CD4-positive, CD25-positive, alpha-beta regulatory T cell (primary cell): ENCODE measurements at places on chromosomes 2 and 18.

DNA sequence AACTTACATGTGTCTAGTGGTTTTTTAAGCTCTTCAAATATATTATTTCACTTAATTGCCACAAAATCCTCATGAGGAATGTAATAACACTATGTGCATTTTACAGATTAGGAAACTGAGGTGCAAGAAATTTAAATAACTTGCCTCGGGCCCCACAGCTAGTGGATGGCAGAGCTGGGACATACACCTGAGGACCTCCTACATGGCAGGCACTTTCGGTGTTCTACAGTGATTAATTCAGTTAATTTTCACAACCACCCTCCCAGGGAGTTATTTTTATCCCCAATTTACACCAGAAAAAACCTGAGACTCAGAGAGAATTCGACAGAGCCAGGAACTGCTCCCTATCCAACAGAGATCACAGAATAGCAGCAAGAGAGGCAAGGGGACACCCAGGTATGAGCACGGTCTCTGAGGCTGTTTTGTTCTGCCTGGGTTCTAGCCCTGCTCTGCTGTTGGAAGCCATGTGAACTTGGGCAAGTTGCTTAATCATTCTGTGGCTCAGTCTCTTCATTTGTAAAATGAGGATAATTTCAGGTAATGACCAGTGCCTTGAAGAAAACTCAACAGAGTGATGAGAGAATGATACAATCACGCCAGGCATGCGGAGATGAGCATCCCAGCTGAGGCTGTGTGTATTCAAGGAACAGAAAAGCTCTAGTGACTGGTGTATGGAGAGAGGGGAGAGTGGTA lies 82.3 kb downstream of the MYCN start:
- no peak overlapping the region for H3K4me3 ChIP-seq
- no peak overlapping the region for H3K27ac ChIP-seq
- H3K27me3 ChIP-seq: no peaks in the 10 kb centered on the region
- H3K36me3 ChIP-seq: no peaks in the 10 kb centered on the region

DNA sequence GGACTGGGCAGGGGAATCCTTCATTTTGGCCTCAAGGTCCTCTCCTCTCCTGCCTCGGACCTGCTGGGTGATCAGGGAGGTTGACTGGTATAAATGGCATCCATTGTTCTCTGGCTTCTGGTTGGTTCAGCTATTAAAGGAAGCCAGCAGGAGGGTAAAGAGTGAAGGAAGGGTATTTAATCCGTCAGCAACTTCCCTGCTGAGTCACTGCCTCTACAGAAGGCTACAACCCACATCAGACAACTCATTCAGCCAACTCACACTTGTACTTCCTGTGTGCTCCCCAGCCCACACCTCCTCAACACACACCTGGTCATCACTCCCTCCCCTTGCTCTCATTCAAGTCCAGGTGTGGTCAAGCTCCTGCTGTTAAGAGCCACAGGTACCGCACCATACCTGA lies 68.3 kb upstream of the MRPS9 start:
- no peaks in the 10 kb centered on the region for H3K27me3 ChIP-seq
- H3K4me1 ChIP-seq: no peaks in the 10 kb centered on the region
- H3K36me3 ChIP-seq: no peaks in the 10 kb centered on the region
- H3K27ac ChIP-seq: no peak overlapping the region
- no peak for DNase-seq

DNA sequence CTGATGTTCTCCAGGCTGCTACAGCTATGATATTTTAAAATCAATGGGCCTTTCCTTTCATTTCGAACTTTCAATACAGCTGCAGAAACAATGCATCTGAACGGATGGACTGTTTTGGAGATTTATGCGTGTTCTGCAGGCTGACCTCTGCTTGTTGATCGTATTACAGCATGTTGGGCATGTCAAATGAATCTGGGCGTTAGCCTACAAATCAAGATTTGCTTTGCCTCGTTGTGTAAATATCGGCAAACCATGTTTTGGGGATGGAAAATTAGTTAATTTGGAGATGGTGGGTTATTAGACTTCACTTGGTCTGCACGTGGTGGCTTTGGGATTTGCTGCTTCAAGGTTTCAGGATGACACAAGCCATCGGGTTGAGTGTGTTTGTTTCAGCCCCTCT lies 129.3 kb downstream of the AGAP1 start:
- H3K36me3 ChIP-seq: no peaks in the 10 kb centered on the region
- H3K27me3 ChIP-seq: no peaks in the 10 kb centered on the region
- no peak overlapping the region for H3K27ac ChIP-seq
- no peak for DNase-seq

DNA sequence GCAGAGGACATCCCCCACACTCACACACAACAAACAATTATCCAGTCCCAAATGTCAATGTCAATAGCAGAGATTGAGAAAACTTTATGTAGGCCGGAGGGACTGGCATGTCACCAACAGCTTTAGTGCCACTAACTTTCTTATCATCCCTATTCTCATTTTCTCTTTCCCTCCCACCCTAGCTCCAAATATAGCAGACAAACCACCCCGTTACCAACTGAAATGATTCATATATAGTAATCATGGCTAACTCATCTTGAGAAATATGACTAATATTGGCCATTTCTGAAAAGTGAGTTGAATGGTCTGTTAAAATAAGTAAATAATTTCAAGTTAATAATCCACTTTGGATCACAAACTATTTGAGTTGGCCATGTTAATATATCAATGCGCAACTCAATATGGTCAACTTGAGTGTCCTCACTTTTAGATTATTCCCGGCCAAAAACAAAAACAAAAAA lies 242.1 kb upstream of the RND3 start:
- no peaks in the 10 kb centered on the region for H3K36me3 ChIP-seq
- no peak for DNase-seq
- no peaks in the 10 kb centered on the region for H3K4me1 ChIP-seq
- H3K27ac ChIP-seq: no peak overlapping the region

GRCh38 chr2:69521747-69522146 lies 84.5 kb upstream of the NFU1 start:
- no peak overlapping the region for H3K4me3 ChIP-seq
- H3K27me3 ChIP-seq: no peaks in the 10 kb centered on the region
- no peaks in the 10 kb centered on the region for H3K4me1 ChIP-seq
- H3K27ac ChIP-seq: no peak overlapping the region

GRCh38 chr2:134295441-134295840 lies 41.6 kb downstream of the MGAT5 start:
- H3K4me1 ChIP-seq: peaks cover 11% of the 10 kb centered on the region
- peaks cover 9% of the 10 kb centered on the region for H3K36me3 ChIP-seq
- H3K4me3 ChIP-seq: no peak overlapping the region
- DNase-seq: no peak
- no peak overlapping the region for H3K27ac ChIP-seq

- H3K36me3 ChIP-seq: no peaks in the 10 kb centered on the region
- H3K4me3 ChIP-seq: no peak overlapping the region
- no peak for DNase-seq
- H3K27ac ChIP-seq: no peak overlapping the region
- no peaks in the 10 kb centered on the region for H3K4me1 ChIP-seq
Observed at GRCh38 chr2:223062396-223062795, 10.4 kb downstream of the KCNE4 start.

DNA sequence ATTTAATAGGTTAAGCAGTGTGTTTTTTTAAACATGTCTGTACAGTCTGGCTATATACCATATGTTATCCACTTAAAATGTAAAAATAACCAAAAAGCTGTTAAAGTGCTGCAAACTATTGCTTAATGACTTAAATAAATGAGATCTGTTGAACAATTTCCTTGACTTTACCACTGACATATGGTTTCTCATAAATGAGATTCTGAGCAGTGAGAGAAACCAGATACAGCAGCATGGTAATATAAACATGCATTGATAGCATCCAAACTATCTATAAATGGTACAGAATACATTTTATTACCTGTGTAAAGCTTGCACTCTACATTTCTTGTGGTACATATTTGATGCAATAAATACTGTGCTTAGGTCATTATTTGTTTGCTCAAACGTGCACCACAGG lies 36.3 kb upstream of the TTC21B start:
- H3K4me3 ChIP-seq: no peak overlapping the region
- no peaks in the 10 kb centered on the region for H3K27me3 ChIP-seq
- no peak for DNase-seq
- no peaks in the 10 kb centered on the region for H3K36me3 ChIP-seq

GRCh38 chr2:149075853-149076252 lies 37.4 kb downstream of the LYPD6B start:
- no peak overlapping the region for H3K4me3 ChIP-seq
- no peak overlapping the region for H3K27ac ChIP-seq
- H3K27me3 ChIP-seq: peaks cover 4% of the 10 kb centered on the region
- DNase-seq: no peak
- no peaks in the 10 kb centered on the region for H3K36me3 ChIP-seq

DNA sequence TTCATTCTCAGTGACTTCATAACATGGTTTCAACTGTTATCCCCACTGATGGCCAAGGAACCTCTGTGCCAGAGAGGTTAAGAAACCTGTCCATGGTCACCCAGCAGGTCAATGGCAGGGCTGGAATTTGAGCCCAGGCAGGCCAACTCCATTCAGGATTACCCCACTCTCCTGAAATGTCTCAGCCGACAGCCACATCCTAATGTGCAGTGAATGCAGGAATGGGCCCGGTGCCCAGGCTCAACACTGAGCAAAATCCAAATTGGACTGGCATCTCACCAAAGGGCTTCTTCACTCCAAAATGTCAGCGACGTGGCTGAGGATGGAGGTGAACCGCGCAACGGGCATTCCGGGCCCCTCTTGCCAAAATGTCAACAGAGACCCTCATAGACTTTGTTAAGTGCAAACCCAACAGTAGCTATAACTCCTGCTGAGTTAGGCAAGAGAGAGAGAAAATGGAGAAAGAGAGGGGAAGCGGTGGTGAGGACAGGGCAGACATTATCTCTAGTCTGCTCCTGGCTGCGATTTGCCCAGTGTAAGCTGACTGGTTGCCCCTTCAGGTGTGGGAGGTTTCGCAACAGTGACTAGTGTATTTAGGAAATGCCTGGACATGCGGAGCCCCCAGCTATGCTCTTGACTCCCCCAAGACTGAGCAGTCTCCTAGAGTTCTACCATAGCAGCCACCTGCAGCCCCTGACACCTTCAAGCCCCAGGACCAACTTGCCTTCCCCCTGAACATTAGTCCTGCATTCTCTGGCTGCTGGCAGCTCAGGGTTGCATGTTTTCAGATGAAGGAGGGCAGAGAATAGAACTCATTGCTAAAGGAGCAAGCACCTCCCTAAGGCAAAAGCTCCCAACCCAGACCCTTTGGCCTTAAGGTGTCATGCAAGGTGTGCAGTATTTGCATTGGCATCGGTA lies 167.7 kb downstream of the ANAPC1 start:
- DNase-seq: no peak
- H3K4me1 ChIP-seq: no peaks in the 10 kb centered on the region
- no peak overlapping the region for H3K27ac ChIP-seq
- H3K36me3 ChIP-seq: no peaks in the 10 kb centered on the region

- H3K4me3 ChIP-seq: no peak overlapping the region
- H3K27me3 ChIP-seq: no peaks in the 10 kb centered on the region
- no peaks in the 10 kb centered on the region for H3K4me1 ChIP-seq
Observed at GRCh38 chr18:74819433-74820059, 221.9 kb downstream of the ZNF407 start.

DNA sequence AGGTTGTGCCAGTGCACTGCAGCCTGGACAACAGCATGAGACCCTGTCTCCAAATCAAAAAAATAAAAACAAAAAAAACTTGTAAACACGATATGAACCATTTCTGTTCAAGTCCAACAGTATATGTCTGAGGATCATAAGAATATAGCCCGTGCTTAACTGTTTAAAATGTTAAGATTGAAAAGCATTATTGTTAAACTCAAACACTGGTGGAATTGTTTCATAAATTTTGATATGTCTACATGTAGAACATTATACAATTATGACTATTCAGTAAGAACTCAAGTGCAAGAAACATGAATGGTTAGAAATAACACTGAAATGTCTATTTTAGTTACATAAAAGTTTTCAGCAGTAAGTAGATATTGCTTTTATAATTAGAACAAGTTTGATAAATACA lies 29.7 kb downstream of the PPIG start:
- no peaks in the 10 kb centered on the region for H3K4me1 ChIP-seq
- H3K36me3 ChIP-seq: peaks cover 81% of the 10 kb centered on the region
- DNase-seq: no peak
- no peak overlapping the region for H3K4me3 ChIP-seq
- H3K27ac ChIP-seq: no peak overlapping the region
- no peaks in the 10 kb centered on the region for H3K27me3 ChIP-seq

DNA sequence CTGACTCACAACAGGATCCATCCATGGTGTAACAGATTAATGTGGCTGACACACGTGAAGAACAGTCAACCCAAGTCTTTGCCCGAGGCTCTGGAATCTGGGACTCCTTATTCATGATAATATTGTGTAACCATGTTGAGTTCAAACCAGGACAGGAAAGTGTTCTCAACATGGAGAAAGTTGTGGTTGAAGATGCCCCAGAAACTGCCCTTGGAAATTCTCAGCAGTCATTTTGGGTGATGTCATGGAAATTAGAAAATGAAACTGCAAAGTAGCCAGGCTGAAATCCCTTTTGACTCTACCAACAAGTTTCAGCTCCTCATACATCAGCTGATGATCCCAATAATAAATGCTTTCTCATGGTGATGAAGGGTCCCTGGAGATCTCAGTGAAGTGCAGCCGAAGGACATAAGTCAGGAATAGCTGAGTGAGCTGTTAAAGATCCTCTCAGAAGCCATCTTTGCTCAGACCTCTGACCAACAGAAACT lies 307.7 kb downstream of the TNS1 start:
- no peak overlapping the region for H3K27ac ChIP-seq
- DNase-seq: no peak
- H3K4me1 ChIP-seq: no peaks in the 10 kb centered on the region
- no peaks in the 10 kb centered on the region for H3K27me3 ChIP-seq
- no peak overlapping the region for H3K4me3 ChIP-seq
- H3K36me3 ChIP-seq: no peaks in the 10 kb centered on the region

DNA sequence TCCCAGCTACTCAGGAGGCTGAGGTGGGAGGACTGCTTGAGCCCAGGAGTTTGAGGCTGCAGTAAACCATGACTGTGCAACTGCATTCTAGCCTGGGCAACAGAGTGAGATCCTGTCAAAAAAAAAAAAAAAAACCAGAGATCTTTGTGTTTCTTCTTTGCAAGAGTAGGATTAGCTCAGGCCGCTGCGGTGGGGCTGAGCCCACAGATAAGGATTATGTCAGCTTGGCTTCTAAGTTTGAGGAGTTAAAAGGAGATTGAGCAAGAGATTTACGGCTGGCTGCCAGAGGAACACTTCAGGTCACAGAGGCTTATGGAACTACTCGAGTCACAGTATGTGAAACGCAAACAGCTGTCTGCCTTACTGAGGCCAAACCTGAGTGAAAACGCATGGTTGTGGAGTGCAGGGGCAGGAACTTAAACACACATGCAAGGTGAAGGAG lies 146.7 kb upstream of the L3MBTL4 start:
- H3K36me3 ChIP-seq: no peaks in the 10 kb centered on the region
- no peaks in the 10 kb centered on the region for H3K27me3 ChIP-seq
- no peaks in the 10 kb centered on the region for H3K4me1 ChIP-seq
- H3K4me3 ChIP-seq: no peak overlapping the region

DNA sequence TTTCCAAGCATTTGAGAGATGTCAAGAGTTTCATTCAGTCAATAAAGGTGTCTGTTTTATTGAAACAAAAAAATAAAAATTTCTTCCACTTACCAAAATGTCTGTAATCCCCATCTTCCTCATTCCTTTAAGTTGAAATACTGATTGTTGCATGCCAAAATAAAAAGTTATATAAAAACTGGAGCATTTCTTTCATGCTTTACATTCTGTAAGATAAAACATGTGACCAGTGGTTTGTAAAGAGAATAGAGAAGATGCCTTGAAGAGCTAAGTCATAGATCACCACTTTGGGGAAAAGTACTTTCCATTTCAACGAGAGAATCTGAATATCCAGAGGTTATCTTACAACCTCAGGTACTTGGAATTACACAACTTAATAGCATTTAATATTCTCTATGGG lies 35.9 kb upstream of the MYO1B start:
- no peak for DNase-seq
- no peaks in the 10 kb centered on the region for H3K36me3 ChIP-seq
- H3K4me3 ChIP-seq: no peak overlapping the region
- H3K27ac ChIP-seq: no peak overlapping the region
